ENCODE measurements at places on chromosomes 4 and X. TPM values are rescaled to one million over a fixed set of nuclear protein-coding genes. Genes with fewer than 3 reads are reported as not detected.
A peak's percentile ranks its signal among the peaks of the same experiment; 100 is the strongest.

DNA sequence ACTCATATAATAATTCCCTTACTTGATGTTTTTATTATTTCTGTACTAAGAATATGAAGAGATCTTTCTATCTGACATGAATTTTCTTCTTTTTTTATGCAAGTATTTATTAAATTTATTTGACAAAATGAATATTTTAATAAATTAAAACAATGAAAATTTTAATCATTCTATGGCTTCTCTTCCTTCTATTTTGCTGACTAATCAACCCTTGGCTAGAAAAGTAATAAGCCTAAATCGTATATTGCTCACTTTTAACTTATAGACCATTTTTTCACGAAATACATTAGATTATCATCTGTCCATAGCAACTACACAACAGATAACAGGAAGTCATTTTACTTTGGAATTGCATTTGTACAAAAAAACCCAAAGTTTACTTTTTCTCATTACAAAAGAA is 38.6 kb downstream of the PRSS12 start:
- no peaks in the 10 kb centered on the region for H3K27me3 ChIP-seq
- DNase-seq: no peak
- H3K4me3 ChIP-seq: no peak overlapping the region
- H3K27ac ChIP-seq: no peak overlapping the region
- no peaks in the 10 kb centered on the region for H3K4me1 ChIP-seq

GRCh38 chr4:151039733-151040132 is 24.6 kb upstream of the LRBA start:
- H3K4me3 ChIP-seq: no peak overlapping the region
- H3K36me3 ChIP-seq: no peaks in the 10 kb centered on the region
- no peak for DNase-seq
- H3K27ac ChIP-seq: no peak overlapping the region
- H3K4me1 ChIP-seq: no peaks in the 10 kb centered on the region
- H3K27me3 ChIP-seq: no peaks in the 10 kb centered on the region

DNA sequence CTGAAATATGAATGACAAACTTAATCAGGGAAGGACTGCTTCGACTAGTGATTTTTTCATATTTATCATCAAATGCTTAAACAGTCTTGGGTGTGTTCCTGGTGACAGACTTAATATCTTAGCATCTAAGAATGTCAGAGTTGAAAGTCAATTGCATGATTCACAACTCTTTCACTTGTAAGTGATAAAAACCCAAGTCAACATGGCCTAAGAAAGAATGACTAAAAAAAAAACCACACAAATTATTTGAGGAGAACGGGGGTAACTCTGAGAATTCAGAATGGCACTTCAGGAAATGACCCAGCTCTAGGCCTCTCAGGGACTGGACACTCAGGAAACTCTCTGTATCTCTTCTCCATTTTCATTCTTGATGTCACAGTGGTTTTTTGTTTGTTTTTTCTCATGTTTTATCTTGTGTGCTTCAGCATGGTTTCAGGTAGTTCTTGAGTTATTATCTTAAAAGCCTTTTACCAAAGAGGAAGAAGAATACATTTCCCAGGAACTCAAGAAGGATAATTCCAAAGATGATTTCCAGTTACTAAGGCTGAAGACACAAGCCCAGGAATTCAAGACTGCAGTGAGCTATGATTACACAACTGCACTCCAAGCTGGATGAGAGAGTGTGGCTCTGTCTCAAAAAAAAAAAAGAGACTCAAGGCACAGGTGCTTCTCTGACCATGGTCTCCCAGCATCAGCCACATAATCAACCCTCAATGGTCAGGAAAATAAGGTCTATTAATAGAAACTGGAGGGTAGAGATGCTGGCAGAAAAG is 1697.8 kb upstream of the IGFBP7 start:
- no peaks in the 10 kb centered on the region for H3K36me3 ChIP-seq
- no peak overlapping the region for H3K4me3 ChIP-seq
- no peaks in the 10 kb centered on the region for H3K27me3 ChIP-seq
- no peak for DNase-seq
- no peaks in the 10 kb centered on the region for H3K4me1 ChIP-seq
- no peak overlapping the region for H3K27ac ChIP-seq

GRCh38 chrX:68083510-68083909 is 349.8 kb downstream of the OPHN1 start:
- H3K27me3 ChIP-seq: no peaks in the 10 kb centered on the region
- peaks cover 2% of the 10 kb centered on the region for H3K4me1 ChIP-seq
- H3K36me3 ChIP-seq: no peaks in the 10 kb centered on the region
- H3K4me3 ChIP-seq: no peak overlapping the region
- no peak overlapping the region for H3K27ac ChIP-seq

DNA sequence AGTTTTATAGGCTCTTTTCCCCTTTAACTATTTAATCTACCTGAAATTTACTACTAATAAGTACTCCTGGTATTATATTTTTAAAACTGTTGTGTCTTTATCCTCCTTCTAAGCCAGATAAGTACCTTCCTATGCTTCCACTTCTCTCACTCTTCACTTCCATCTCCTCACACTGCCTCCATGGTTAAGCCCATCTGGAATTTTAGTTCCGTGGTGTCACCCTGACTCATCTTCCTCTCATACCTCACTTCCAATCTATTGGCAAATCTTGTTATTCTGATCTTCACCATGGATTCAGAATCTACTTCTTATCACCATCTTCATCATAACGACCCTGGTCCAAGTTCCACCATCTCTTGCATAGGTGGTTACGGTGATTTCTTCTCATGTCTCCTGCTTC is 32.7 kb upstream of the DAPP1 start:
- no peaks in the 10 kb centered on the region for H3K36me3 ChIP-seq
- H3K27me3 ChIP-seq: no peaks in the 10 kb centered on the region
- H3K4me1 ChIP-seq: no peaks in the 10 kb centered on the region
- DNase-seq: no peak
- H3K4me3 ChIP-seq: no peak overlapping the region

TLR3 gene
- 0.28 TPM for total RNA-seq

CTAG2 gene
- total RNA-seq: 27.1 TPM

DNA sequence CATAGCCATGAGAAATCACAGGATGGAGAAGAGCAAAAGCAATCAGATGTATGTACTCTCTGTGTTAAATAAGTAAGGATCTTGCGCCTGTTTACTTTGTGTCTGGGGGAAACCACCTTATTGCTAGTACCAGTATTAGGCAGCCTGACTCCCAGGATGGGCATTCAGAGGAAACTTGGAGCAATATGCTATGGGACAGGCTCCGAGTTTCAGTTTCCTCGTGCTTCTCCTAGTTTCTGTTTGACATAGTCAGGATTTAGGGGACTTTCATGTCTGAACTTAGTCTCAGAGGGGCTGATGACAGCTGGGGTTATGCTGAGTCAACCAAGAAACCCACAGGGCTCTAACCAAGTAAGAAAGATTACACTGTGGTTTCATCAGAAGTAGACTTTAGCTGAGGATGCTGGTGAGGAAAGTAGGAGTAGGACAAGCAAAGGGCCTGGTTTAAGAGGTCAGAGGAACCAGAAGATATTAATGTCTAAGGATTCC is 13.5 kb downstream of the NSUN7 start:
- H3K4me1 ChIP-seq: no peaks in the 10 kb centered on the region
- no peaks in the 10 kb centered on the region for H3K36me3 ChIP-seq
- DNase-seq: peak; percentile 51
- H3K27me3 ChIP-seq: peaks cover 2% of the 10 kb centered on the region
- H3K4me3 ChIP-seq: no peak overlapping the region

DNA sequence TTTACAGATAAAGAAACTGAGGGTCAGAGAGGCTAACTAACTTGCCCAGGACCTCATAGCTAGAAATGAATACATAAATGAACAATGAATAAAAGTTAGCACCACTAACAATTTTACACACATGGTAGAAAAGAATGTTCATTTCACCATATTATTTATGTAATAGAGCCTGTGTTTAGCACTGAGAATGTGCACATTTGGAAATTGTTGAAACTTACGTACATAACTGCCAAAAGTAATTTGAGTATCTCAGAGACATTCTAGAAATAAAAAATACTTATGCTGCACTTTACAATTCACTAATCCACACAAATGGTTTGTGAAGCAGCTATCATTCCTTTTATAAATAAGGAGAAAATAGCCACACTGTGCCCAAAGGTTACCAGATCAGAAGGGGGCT is 9.9 kb downstream of the CASK start:
- peaks cover 5% of the 10 kb centered on the region for H3K4me1 ChIP-seq
- peak; percentile 34 for DNase-seq
- no peak overlapping the region for H3K4me3 ChIP-seq
- H3K27ac ChIP-seq: peak overlapping the region; percentile 69
- H3K27me3 ChIP-seq: no peaks in the 10 kb centered on the region
- H3K36me3 ChIP-seq: no peaks in the 10 kb centered on the region

SLC25A53 gene
- total RNA-seq: 5.8 TPM

GRCh38 chrX:86021652-86022289 is 25.6 kb downstream of the CHM start:
- no peak overlapping the region for H3K27ac ChIP-seq
- DNase-seq: no peak
- H3K4me3 ChIP-seq: no peak overlapping the region
- H3K27me3 ChIP-seq: no peaks in the 10 kb centered on the region
- peaks cover 4% of the 10 kb centered on the region for H3K36me3 ChIP-seq
- no peaks in the 10 kb centered on the region for H3K4me1 ChIP-seq

DNA sequence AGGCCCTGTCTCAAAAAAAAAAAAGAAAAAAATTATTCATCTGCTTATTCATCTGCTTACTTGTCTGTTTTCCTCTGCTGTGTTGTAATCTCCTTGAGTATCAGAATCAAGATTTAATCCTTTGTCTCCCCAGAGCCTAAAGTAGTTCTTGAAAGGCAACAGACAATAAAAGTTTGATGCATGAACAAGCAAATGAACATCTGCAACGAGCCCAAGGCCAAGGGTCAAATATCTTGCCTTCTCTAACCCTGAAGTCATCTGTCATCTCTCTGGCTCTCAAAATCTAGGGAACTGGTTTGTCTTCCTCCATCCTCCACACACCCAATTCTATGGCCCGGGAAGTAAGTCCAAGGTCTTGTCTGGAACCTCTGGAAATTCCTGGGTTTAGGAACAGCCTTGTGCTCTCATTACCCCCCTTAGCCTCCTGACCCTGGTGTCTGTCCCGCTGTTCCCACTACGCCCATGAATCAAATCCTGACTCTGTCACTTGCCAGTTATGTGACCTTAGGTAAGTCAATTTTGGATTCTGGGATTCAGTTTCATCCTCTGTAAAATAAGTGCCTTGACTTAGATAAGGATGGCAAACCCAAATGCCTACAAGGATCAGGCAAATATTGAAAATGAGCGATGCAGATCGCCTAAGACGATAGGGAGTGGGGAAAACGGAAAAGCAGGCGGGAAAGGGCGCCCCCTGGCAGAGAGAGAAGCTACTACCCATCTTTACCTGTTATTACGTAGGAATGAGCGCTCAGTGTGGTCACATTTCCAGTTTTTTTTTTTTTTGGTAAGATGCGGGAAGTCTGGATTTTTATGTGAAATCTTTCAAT is 102.7 kb upstream of the DHX15 start:
- H3K4me1 ChIP-seq: peaks cover 3% of the 10 kb centered on the region
- H3K36me3 ChIP-seq: no peaks in the 10 kb centered on the region
- DNase-seq: no peak
- peaks cover 7% of the 10 kb centered on the region for H3K27me3 ChIP-seq
- no peak overlapping the region for H3K4me3 ChIP-seq

CNKSR2 gene
- total RNA-seq: 0.56 TPM

All from IMR-90 (cell line).